Hematopoietic multipotent progenitor cell treated with erythropoietin and hydrocortisone succinate and interleukin-3 and kit ligand, for 15 days (in vitro differentiated cells): ENCODE measurements at places on chromosomes 3 and 15.

GRCh38 chr3:153379516-153379915, 217.5 kb downstream of the RAP2B start:
- no peak for DNase-seq

- no peak for DNase-seq
These were observed 495.5 kb downstream of the NLGN1 start for GRCh38 chr3:173893066-173893465.

DNA sequence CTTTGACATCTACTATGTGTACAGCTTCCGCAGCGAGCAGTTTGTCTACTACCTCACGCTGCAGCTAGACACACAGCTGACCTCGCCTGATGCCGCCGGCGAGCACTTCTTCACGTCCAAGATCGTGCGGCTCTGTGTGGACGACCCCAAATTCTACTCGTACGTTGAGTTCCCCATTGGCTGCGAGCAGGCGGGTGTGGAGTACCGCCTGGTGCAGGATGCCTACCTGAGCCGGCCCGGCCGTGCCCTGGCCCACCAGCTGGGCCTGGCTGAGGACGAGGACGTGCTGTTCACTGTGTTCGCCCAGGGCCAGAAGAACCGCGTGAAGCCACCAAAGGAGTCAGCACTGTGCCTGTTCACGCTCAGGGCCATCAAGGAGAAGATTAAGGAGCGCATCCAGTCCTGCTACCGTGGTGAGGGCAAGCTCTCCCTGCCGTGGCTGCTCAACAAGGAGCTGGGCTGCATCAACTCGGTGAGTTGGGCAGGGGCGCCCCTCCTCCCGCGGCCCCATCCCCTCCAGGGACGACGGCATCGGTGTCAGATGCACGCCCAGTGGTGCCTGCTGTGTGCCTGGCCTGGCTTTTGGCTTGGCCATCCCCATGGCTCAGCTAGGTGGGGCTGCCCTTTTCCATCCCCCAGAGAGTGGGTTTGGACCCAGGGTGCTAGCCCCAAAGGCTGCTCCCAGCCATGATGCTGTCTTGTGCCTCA, 6.6 kb downstream of the PLXNA1 start:
- no peak for DNase-seq

- no peak for DNase-seq
These were observed 139.5 kb upstream of the SLC2A2 start for GRCh38 chr3:171165983-171166382.

- no peak for DNase-seq
These were observed 124.9 kb downstream of the WDR72 start for GRCh38 chr15:53634517-53635106.

- no peak for DNase-seq
These were observed 96.5 kb upstream of the TNIK start for GRCh38 chr3:171556574-171557145.

- DNase-seq, result no peak
These were observed 298.3 kb downstream of the LRRC3B start for GRCh38 chr3:26920646-26921478.

DNA sequence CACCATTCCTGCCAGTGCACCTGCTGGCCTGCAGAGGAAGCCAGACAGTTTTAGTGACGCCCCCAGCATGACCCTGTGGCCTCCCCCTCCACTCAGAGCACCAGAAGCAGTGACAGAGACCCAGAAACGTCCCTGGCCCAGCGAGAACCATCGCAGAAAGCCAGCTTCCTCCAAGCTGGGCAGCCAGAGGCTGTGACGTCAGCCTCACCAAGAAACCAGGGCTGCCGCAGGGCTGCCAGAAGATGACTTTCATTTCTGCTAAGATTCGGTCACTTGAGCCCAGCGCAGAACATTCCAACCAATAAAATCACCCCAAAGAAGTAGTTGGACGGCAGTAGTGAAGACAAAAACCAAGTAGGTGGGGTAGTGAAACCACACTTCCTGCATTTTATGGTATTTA, 29.6 kb upstream of the RPL32 start:
- no peak for DNase-seq

GRCh38 chr3:159348431-159348830, 546.6 kb downstream of the MFSD1 start:
- DNase-seq, result no peak

- DNase-seq, result no peak
These were observed 253.3 kb upstream of the LYSMD4 start for GRCh38 chr15:99986297-99987118.

GRCh38 chr3:177322881-177323280, 125.6 kb upstream of the TBL1XR1 start:
- no peak for DNase-seq

DNA sequence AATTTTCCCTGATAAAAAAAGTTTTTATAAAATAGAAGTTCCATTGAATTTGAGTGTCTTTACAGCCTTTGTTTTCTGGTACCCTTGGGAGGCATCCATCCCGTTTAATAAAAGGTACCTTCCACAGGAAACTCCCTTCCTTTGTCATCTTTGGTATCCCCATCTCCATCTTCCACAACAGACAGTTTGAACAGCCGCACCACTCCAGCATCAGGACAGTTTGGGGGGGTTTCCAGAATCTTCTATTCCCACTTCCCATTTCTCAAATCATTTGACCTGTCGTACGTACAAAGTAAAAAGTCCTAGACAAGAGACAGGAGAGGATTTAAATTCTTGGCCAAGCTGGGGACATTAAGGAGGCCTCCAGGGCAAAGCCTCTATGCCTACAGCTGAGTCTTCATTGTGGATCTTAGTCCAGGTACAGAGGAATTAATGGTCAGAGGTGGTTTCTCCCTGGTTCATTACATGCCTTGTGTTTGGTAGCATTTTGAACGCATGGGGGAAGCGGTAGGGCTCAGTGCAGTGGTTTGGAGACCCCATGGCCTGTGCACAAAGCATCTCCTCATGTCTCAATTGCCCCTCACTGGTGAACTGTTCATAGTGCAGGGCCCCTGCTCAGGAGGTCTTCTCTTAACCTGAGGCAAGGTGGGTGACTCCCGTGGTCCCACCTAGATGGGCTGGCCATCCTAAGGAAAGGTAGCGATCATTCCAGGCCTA, 19.4 kb upstream of the BCL2A1 start:
- no peak for DNase-seq

DNA sequence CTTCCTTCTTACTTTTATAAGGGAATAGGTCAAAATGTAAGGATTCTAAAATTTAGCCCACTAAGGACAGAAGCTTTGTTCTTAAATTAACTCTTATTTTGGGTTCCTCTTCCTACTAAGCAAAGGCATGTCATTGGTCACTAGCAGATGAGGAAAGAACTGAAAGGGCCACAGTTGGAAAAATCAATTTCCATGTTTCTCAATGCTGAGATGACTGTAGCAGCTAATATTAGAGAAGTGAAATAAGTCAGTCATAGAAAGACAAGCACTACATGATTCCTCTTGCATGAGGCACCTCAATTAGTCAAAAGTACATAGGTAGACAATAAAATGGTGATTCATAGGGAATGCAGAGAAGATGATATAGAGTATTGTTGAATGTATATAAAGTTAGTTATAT, 353.7 kb downstream of the RSL24D1 start:
- no peak for DNase-seq

DNA sequence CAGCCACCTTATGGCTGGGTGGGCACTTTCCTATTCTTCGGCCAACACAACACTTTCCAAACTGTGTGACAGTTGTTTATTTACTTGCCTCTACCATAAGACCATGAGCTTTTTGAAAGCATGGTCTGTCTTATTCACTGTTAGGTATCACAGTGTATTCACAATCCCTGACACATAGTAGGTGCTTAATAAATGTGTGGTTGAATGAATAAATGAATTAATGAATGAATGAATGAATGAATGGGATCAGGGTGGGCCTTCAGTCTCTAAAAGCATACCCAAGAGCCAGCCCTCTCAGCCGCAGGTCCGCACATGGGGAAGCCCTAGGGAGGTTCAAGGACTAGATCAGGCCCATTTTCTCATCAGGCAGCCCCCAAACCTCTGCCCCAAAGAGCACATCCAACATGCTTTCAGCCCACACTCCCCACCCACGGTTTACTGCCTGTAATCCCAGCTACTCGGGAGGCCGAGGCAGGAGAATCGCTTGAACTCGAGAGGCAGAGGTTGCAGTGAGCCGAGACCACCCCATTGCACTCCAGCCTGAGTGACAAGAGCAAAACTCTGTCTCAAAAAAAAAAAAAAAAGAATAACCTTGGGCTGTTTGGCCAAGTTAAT, 95.9 kb downstream of the LIPC start:
- no peak for DNase-seq

DNA sequence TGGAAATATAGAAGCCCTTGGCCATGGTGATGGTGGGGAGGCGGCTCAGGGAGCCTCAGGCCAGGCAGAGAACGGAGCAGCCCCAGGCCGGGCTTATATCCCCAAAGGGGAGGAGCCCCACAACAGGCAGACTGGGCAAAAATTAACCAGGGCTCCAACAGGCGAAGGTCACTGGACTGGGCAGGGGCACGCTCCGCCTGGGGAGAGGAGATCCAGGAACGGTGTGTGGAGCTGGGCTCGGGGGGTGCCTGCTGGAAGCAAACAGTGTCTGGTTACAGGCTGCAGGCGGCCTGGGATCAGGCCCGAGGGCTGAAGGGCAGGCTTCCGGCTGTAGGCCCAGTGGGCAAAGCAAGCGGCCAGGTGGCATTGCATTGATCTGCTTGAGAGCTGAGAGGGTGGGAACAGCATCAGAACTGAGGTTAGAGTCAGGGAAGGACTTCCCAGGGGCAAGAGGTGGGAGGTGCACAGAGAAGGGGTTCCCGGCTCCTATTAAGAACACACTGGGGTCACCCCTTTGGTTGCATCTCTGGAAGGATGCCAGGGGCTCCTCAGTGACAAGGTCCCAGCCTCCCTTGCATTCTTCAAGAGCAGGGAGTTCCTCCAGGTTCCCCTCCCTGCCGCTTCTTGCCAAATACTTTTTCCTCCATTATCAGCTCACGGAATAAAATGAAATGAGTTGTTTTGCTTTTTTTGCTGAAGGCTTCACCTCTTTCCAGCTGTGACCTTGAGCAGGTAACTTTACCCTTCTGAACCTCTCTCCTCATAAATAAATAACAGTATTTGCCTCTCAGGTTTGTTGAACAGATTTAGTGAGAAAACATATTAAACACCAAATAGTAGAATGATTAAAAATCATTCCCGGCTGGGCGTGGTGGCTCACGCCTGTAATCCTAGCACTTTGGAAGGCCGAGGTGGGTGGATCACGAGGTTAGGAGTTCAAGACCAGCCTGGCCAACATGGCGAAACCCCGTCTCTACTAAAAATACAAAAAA, 7.8 kb downstream of the ANPEP start:
- no peak for DNase-seq

DNA sequence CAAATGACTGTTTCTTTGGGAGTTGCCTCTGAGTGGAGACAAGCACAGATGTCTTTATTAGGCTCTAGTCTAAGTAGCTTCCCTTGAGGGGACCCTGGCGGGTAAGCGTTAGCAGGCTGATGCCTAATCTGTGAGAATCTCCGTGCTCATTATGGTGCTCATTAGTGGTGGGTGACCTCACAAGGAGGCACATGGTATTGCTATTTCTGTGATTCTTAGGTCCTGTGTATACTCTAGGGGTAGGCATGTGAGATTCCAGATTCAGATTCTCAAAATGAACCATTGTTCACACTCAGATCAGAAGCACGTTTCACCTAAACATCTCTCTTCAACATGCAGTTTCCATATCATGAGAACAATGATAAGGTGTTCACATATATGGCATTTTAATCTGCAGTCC, 809.7 kb downstream of the NR2F2 start:
- no peak for DNase-seq

DNA sequence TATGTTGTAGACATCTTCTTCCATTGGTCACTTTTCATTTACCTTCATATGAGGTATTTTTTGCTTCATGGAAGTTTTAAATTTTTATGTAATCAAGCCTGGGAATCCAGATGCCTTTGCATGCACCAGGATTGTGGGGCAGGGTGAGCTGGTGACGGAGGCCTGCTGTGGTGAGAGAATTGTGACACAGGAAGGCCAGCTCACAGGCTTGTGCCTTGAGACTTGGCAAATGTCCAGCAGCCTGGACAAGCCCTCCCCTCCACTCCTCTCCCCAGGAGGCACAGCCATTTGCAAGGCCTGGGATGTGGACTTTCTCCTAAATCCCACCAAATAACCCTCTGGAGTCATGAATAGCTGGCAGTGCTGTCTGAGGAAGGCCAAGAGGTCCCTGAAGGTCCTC, 67.4 kb downstream of the RHCG start:
- no peak for DNase-seq

DNA sequence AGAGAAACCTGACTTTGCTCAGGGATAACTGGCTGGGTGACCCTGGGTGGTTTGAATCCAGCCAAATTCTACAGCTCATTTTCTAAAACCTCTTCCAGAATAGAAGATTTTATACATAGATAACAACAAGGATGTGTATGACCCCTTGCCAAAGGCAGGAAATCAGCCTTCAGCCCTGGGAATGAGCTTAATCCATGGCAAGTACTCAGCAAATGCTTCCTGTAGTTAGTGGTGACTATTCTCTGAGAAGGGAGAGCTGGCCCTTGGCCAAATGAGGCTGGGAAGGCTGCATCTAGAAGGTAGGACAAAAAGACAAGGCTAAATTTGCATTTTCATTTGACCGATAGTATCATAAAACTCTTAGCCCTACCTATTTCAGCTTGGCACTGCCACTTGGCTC, 4.6 kb upstream of the HACD3 start:
- no peak for DNase-seq

DNA sequence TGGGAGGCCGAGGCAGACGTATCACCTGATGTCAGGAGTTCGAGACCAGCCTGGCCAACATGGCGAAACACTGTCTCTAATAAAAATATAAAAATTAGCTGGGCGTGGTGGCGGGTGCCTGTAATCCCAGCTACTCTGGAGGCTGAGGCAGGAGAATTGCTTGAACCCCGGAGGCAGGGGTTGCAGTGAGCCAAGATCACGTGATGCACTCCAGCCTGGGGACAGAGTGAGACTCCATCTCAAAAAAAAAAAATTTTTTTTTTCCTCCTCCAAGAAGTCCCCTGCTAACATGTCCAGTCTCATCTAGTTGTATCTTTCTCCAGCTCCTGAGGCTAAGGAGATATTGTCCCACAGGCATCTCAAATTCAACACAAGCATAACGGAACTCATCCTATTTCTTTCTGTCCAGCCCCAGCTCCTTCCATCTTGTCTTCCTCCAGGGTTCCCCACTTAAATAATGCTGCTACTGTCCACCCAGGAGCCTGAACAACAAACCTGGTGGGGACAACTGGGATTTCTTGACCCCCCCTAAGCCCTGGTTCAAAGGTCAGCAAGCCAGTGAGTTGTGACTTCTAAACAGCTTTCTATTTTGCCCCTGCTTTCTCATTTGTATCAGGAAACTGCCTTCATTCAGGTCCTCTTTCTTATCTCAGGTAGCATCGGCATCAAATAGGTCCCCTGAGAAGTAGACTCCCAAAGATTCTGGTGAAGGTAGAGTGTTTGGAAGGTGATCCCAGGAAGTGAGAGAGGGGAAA, 4.1 kb upstream of the MEF2A start:
- no peak for DNase-seq
